Activated T-helper 1 cell treated with Interleukin-2 at 50 U/mL for 16 hours (primary cell): ENCODE measurements at places on chromosomes 5 and 9.

GRCh38 chr9:113511856-113512761 lies 48.6 kb downstream of the RGS3 start:
- DNase-seq = peak; percentile 49

GRCh38 chr9:90322296-90322695 lies 320.3 kb downstream of the DIRAS2 start:
- no peak for DNase-seq

DNA sequence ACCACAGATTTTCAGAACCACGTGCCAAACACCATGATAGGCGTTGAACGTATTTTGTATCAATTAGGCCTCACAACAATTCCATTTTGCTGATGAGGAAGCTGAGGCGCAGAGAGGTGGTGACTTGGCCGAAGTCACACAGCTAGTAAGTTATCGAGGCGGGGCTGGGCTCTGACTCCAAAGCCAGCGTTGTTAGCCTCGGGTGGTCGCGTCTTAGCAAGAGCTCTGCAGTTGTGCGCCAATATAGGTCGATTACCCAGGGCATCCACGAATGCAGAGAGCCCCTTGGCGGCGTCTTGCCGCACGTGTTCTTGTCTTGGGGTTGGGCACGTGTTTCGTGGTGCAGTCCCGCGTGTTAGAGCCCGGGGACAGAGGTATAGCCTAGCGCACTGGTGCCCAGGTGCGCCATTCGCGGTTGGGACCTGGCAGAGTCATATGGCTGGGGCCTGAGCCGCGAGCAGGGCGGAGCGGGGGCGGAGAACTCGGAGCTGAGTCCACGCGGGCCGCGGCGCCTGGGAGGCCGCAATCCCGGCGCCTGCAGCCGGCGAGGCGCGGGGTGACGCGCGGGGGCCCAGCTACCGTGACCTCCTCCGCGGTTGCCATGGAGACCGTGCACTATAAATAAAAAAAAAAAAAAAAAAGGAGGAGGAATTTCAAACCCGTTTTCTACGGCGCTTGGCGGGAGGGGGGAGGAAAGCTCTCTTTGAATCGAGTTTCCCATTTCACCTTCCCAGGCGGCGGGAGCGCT lies 62.3 kb downstream of the CXXC5 start:
- peak; percentile 40 for DNase-seq

DNA sequence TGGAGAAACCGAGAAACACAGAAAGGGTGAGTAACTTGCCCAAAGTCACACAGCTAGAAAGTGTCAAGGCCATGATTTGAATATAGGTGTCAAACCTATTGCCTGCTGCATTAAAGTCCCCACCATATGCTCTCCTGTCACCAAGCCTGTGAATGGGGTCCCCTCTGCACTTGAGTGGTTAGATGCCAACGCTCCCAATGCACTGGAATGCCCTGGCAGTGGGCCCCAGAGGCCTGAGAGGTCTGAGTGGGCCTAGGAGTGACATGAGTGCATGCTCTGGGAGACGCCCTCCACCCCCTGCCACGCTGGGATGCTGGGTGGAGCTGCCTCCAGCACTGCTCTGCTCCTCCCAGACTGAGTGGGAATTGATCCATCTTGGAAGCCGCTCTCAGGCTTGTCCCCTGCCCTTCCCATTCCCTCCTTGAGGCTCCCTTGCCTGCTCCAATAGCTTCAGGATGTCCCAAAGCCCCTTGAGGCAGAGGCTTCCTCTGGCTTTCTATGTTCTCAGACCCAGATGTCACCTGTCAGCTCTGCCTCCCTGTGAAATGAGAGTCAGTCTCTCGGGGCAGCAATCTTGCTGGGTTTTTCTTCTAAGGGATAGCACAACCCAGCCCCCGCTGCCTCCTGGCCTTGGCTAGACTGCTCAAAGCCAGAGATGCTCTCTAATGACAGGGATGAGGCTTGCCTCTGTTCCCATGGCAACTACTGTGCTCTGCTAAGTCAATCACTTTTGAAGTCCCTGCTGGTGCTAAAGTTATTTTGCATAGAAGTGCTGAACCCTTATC lies 6.6 kb upstream of the ARSI start:
- DNase-seq = no peak

DNA sequence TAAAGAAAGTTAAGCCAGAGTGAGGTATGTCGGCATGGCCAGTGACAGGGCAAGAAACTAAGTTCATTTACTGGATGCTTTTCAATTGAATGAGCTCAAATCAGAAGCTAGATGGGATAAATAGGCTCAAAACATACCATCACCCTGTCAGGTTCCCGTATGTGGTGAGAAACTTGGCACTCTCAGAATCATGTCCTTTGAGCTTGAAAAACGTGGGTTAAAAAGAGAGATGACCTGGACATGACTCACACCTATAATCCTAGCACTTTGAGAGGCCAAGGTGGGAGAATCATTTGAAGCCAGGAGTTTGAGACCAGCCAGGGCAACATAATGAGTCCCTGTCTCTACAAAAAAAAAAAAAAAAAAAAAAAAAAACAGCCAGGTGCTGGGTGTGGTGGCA lies 121.7 kb upstream of the RGMB start:
- DNase-seq = no peak

- no peak for DNase-seq
Measured at GRCh38 chr5:60829490-60830266, 14.4 kb downstream of the ELOVL7 start.

DNA sequence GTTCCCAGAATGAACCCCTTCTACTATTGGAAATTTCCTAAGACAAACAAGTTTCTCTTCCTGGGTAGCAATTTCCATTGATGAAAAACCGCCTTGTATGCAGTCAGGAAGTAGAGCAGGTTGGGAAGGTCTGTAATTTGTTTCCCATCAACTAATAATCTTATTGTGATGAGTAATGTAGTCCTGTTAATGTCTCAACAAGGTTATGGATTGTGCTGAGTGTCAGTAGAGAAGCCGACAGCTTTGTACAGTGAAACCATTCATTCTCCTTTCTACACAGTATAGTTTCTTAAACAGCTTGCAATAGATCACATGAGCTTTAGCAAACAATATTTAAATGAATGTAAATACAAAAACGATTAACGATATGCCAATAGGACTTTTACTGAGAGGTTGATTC lies 355.4 kb upstream of the WWC1 start:
- DNase-seq = no peak

- no peak for DNase-seq
Measured at GRCh38 chr9:95505717-95506427, 10.9 kb downstream of the PTCH1 start.

DNA sequence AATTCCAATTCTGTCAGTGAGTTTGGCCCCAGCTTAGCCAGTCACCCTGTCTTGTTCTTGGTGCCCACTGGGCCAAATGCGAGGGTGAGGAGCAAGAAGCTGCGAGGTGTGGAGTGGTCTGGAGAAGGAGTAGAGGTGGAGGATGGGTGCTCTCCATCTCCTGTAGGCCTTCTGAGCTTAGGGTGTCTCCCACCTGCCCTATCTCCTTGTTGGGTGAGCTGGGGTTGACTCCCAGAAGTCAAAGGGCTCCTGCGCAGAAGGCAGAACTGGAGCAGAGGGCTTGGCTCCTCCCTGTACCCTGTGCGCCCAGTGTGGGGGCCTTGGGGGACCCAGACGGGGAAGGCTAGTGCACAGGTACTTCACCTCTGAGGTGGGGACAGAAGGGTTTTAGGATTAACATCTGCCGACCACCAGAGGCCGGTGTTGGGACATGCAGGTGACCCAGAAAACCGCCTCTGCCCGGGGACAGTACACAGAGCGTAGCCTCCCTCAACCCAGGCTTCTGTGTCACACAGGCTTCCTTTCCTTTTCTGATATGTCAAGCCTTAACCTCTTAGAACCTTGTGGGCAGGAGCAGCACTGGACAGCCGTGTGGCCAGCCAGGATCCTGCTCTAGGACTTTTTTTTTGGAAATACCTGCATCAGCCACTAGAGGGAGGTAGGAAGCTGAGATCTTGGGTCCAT lies 16.9 kb downstream of the IL5 start:
- DNase-seq = no peak

DNA sequence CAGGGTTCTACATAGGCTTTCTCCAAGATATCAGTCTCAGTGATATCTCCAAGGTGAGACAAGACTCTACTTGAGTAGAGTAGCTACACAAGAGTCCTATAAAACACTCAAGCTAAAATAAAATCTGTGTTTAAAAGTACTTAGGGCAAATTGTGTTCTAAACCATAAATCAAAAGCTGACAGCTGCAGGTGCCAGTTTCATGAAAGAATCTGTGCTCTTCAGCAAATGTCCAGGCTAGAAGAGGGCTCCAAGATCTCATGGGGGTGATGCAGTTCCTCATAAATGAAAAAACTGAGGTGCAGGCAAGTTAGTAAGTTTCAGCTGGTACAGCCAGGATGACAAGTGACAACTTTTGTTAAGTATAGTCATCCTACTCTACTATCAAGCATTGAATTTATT lies 142.8 kb upstream of the TNPO1 start:
- no peak for DNase-seq

DNA sequence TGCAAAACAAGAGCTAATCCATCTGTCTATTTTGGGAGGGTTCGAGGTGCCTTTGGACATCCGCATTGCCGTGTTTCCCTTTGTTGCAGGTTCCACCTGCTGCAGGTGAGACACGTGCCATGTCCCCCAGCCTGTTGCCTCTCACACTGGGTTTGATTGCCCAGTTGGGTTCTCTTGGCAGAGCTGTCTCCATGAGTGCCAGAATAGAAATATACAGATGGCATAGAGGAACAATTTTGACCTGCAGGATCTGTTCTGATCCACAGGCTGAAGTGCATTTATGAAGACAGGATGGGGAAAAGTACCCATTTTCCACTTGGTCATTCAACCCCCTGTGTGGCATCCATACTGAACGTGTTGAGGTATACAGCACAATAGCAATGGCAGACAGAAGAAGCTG lies 178.1 kb downstream of the SGCD start:
- DNase-seq = no peak

GRCh38 chr5:64437496-64437895 lies 68.3 kb upstream of the RGS7BP start:
- no peak for DNase-seq

- no peak for DNase-seq
Measured at GRCh38 chr9:100525563-100525962, 52.3 kb upstream of the CAVIN4 start.
